Stimulated activated CD8-positive, alpha-beta memory T cell treated with anti-CD3 and anti-CD28 coated beads, Interleukin-12 subunit alpha, Interleukin-12 subunit beta, amount 100 ng/mL, for 1 hour (primary cell): ENCODE measurements at places on chromosomes 7 and 10.

DNA sequence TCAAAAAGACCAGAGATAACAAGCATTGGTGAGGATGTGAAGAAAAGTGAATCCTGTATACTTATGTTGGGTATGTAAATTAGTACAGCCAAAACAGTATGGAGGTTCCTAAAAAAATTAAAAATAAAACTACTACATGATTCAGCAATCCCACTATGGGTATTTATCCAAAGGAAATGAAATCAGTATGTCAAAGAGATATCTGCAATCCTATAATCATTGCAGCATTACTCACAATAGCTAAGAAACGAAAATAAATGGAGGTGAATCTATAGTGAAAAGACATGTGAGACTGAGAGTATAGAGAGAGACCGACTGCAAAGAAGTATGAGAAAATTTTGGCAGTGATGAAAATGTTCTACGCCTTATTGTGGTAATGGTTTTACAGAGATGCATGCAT, 139.2 kb upstream of the TMEM168 start:
- DNase-seq, result no peak

- no peak for DNase-seq
Observed at GRCh38 chr7:86534641-86535040, 109.1 kb upstream of the GRM3 start.

- DNase-seq, result no peak
Observed at GRCh38 chr10:120828763-120829319, 22.3 kb upstream of the WDR11 start.

- no peak for DNase-seq
Observed at GRCh38 chr7:135862586-135863340, 114.2 kb upstream of the FAM180A start.

GRCh38 chr10:5619362-5620211, 46.8 kb downstream of the ASB13 start:
- no peak for DNase-seq

- no peak for DNase-seq
Observed at GRCh38 chr7:32583791-32584190, 88.5 kb downstream of the AVL9 start.

DNA sequence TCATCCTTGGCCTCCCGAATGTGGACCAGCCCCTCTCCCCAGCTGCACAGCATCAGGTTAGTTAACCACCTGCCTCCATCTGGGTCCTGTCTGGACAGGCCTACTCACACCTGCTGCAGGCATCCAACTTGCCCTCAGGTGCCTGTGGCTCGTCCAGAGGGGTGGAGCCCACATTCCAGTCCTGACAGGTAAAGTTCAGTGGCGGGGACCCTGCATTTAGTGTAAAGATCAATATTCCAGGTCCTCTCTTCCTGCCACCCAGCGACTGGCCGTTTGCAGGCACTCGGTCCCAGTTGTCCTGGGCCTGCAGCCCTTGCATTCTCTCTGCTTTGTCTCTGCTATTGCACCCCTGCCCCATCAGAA, 15.0 kb downstream of the HTRA1 start:
- no peak for DNase-seq

GRCh38 chr10:43138021-43138756, at the start of gene CSGALNACT2:
CSGALNACT2 (plus strand) TSS chr10:43138445; CDS start chr10:43155150, 16,705 bp downstream.
- peak; percentile 75 for DNase-seq

- DNase-seq, result no peak
Observed at GRCh38 chr10:28761084-28761846, 83.9 kb downstream of the BAMBI start.

DNA sequence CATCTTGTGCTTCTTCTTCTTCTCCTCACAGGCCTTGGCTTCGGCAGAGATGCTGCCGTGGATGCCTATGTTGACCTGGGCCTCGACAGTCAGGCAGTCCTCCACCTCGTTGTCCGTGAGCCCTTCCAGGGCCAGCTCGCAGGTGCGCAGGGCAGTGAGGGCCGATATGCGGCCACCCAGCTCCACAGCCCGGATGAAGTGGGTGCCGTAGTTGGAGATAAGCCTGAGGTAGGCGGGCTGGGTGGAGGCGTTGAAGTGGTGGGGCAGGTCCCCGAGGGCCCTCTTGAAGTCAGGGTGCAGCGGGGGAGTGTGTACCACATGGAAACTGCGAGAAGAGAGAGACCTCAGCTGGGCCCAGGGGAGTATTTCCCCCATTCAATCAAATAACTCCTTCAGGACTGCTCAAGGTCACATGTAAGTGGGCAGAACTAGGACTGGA, 3.7 kb downstream of the PRF1 start:
- DNase-seq, result no peak

- DNase-seq, result no peak
Observed at GRCh38 chr10:30430544-30431298, 3.3 kb upstream of the MAP3K8 start.

DNA sequence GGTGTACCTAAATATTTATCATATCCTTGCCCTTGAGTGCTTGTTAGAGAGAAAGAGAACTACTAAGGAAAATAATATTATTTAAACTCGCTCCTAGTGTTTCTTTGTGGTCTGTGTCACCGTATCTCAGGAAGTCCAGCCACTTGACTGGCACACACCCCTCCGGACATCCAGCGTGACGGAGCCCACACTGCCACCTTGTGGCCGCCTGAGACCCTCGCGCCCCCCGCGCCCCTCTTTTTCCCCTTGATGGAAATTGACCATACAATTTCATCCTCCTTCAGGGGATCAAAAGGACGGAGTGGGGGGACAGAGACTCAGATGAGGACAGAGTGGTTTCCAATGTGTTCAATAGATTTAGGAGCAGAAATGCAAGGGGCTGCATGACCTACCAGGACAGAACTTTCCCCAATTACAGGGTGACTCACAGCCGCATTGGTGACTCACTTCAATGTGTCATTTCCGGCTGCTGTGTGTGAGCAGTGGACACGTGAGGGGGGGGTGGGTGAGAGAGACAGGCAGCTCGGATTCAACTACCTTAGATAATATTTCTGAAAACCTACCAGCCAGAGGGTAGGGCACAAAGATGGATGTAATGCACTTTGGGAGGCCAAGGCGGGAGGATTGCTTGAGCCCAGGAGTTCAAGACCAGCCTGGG, 11.4 kb downstream of the SERPINE1 start:
- DNase-seq, result peak; percentile 77

DNA sequence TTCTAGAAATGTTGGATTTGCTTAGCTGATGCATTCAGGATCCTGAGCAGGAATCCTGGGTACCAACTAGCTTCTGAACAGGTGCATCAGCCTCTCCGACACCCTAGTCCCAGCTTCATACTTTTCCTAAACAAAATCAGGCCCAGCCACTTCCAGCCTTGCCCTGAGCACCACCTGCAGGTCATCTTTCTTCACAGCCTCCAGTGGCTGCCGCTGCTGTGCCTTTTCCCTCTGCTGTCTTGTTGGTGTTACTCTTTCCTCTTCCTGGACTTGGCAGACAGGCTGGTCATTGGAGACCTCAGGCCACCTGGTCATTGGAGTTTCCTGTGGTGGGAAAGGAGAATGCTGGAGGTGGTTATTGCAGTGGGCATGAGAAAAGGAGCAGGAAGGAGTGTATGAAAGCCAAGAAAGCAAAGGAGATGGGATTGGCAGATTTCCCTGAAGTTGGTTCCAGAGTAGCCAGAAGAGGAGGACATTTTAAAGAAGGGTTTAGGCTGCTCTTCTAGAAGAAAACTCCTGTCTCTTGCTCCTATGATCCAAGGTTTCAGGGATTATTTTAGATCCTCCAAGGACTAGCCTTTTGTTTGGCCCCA, 48.2 kb upstream of the NFKB2 start:
- DNase-seq, result no peak

GRCh38 chr7:82156893-82157292, 286.7 kb downstream of the CACNA2D1 start:
- no peak for DNase-seq

GRCh38 chr10:14880229-14880628, 1.6 kb downstream of the SUV39H2 start:
- DNase-seq, result no peak

- DNase-seq, result no peak
Observed at GRCh38 chr7:48452218-48452617, 281.0 kb downstream of the ABCA13 start.

DNA sequence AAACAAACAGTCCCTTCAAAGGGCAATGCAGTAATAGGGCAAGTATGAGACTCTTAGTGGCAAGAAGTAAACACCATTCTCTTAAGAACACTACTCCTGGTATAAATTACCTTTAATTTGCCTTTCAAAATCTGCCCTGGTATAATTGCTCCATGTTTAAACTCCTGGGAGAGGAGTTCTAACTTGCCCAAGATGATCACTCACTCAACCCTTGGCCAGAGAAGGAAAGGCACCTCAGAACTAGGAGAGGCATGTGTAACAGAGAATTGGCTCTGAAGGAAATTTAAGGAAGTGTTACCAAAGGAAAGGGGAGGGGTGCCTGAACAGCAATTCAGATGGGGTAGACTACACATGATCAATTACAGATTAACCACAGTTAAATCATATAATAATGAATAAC, 1173.6 kb upstream of the SORCS1 start:
- no peak for DNase-seq

GRCh38 chr10:110005719-110006118, 2.1 kb upstream of the ADD3 start:
- DNase-seq, result no peak

DNA sequence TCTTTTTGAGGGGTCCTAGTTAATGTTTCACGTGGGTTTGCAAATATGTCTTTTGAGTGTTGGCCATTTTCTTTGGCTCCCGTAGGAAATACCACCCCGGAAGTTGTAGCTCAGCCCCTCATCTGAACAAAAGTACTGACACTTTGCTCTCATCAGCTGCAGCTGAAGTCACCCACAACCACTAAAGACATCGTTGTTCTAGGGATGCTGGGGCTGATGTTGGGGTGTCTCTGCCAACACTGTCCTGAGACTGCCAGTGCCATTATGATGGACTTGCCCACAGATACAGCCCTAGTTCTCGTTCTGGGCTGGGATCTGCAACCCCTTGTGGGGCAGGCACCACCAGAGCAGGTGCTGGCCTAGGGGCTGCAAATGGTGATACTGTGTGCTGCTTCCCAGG, 82.6 kb upstream of the ARHGAP21 start:
- DNase-seq, result no peak

DNA sequence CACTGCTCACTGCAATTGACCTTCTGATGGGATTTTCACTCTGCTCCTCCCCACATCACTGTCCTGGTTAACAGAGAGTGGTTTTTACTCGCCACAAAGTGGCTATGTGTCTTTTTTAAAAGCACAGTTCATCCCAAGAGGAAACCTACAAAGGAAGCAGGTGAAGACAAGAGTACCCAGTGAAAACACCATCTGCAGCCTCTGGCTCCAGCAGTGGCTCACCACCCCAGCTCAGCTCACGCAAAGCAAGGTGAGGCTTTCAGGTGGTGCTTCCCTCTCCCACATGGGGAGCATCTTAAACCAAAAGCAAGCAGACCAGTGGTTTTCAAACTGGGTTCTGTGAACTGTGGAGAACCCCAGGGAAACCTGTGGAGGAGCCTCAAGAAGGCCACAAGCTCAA, 14.0 kb downstream of the DLG5 start:
- no peak for DNase-seq

- DNase-seq, result no peak
Observed at GRCh38 chr7:7533831-7534430, 1.7 kb downstream of the COL28A1 start.

GRCh38 chr10:63832686-63833085, 311.5 kb downstream of the REEP3 start:
- no peak for DNase-seq

- DNase-seq, result no peak
Observed at GRCh38 chr7:110839866-110840265, 251.1 kb upstream of the LRRN3 start.

DNA sequence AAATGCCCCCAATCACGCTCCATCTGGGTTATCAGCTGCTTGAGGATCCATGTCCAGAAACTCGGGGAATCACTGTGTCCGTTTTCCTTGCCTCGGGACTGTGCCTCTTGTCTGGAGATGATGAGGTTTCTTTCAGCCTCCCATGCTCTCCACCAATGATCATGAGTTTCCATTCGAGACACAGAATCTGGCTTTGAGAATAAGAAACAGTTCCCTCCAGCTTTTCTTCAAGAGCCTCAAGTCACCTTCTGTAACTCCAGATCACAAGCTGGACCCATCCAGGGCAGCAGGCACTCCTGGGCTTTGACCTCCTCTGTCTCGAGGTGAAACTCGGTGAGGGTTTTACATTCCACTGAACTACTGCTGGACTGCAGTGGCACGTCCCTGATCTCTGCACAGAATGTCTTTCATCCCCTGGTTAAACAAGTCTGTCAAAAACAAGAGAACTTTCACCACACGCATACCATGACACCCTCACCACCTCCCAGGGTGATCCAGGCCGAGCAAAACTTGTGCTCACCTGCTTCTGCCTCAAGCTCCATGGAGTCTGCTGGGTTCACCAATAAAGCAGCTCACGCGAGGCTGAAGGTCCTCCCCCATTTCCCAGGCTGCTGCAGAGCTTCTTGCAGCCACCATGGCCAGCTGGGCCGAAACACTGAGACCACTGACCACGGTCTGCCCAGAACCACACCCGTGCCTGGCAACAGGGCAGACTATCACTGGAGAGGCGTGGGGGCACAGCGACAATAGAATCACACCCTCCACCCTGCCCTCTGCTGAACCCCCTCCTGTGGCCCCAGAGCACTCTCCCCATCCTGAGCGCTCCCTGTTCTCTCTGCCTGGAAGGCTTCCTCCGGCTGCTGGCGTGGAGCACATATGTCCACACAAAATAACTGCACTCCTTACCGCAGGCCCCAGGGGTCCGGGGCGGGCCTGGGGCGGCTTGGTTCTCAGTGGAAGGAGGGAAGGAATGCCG, 25.1 kb downstream of the MAT1A start:
- no peak for DNase-seq

- DNase-seq, result no peak
Observed at GRCh38 chr7:18828260-18828993, 289.0 kb downstream of the TWIST1 start.

DNA sequence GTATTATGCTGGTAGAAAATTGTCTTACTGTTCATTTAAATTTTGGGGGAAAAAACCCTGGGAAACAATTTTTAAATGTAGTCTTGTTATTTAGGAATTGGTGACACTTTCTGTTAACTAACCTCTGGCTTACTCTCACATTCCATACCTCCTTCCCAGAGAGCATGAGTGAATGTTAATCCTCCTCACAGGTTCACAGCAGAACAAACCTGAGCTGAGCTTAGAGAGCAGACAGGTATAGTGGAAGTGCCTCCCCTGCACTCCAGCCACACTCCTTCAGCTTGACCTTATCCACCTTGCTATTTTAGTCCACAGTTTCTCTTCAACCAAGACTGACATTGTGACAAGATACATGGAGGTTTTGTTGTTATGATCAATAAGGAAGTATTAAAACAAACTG, 235.9 kb downstream of the FOXP2 start:
- no peak for DNase-seq

DNA sequence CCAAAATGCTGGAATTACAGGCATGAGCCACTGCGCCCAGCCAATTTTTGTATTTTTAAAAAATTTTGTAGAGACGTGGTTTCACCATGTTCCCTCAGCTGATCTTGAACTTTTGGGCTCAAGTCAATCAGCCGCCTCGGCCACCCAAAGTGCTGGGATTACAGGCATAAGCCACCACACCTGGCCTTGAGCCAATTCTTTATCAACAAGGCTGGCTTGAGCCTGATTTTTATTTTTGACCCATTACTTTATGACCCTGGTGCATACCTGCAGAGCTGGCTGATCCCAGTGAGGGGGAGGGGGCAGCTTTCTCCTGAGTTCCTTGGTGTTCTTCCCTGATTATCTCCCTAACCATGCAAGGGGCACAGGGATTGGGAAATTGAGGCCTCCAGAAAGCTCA, 15.8 kb upstream of the CPA1 start:
- no peak for DNase-seq
